Colonic mucosa (tissue), 4 donors: ENCODE measurements at places on chromosomes 6 and 20. TPM values are rescaled to one million over a fixed set of nuclear protein-coding genes. Genes with fewer than 3 reads are reported as not detected.

MAK gene
- total RNA-seq: not detected

SYCP2L gene
- total RNA-seq: 0.11 TPM

CDH26 gene
- 0.45 TPM for total RNA-seq

ZNF335 gene
- total RNA-seq: 22.1 TPM

STMN3 gene
- 5.3 TPM for total RNA-seq

PNPLA1 gene
- 0.35 TPM for total RNA-seq

PHACTR3 gene
- total RNA-seq: 0.53 TPM

STXBP5 gene
- 52.3 TPM for total RNA-seq

RRAGD gene
- 4.4 TPM for total RNA-seq

PAK5 gene
- total RNA-seq: not detected

GRM1 gene
- not detected for total RNA-seq

CGA gene
- total RNA-seq: not detected

TRAPPC3L gene
- not detected for total RNA-seq

EYS gene
- 0.82 TPM for total RNA-seq

GSTA3 gene
- total RNA-seq: not detected

KIF13A gene
- total RNA-seq: 43.7 TPM

ISM1 gene
- total RNA-seq: not detected

MAFB gene
- 2.8 TPM for total RNA-seq

HDGFL1 gene
- total RNA-seq: not detected

C2 gene
- total RNA-seq: 7.8 TPM

SOX4 gene
- total RNA-seq: 45.1 TPM

TRIM31 gene
- 44.4 TPM for total RNA-seq

SSTR4 gene
- not detected for total RNA-seq

PRRC2A gene
- total RNA-seq: 107 TPM

ATXN1 gene
- 24.5 TPM for total RNA-seq

CCN6 gene
- not detected for total RNA-seq

BPIFB1 gene
- not detected for total RNA-seq

SNAP25 gene
- total RNA-seq: 2.2 TPM

C4B gene
- 19.4 TPM for total RNA-seq

SLC17A2 gene
- total RNA-seq: not detected

ZSCAN23 gene
- total RNA-seq: 2.6 TPM

MEI4 gene
- total RNA-seq: not detected

HLA-DPB1 gene
- total RNA-seq: 53.5 TPM

UBE2C gene
- 23.7 TPM for total RNA-seq

ECT2L gene
- not detected for total RNA-seq

FAM83C gene
- total RNA-seq: not detected

GHRH gene
- not detected for total RNA-seq

SLC25A27 gene
- total RNA-seq: 7.1 TPM

WFDC5 gene
- not detected for total RNA-seq

KCNB1 gene
- total RNA-seq: 1.9 TPM

PGC gene
- not detected for total RNA-seq

FUT9 gene
- total RNA-seq: not detected

FABP7 gene
- total RNA-seq: not detected

TAP1 gene
- 128 TPM for total RNA-seq

EDN3 gene
- 11.7 TPM for total RNA-seq

SDCBP2 gene
- total RNA-seq: 202 TPM
